ENCODE measurements at places on chromosomes 1 and 21.

- DNase-seq = no peak
Measured at GRCh38 chr1:118767971-118768370, 220.2 kb downstream of the TBX15 start.

GRCh38 chr1:218439541-218440295 is 94.6 kb downstream of the TGFB2 start:
- DNase-seq = no peak

- DNase-seq = no peak
Measured at GRCh38 chr1:208203127-208203847, 40.9 kb downstream of the PLXNA2 start.

DNA sequence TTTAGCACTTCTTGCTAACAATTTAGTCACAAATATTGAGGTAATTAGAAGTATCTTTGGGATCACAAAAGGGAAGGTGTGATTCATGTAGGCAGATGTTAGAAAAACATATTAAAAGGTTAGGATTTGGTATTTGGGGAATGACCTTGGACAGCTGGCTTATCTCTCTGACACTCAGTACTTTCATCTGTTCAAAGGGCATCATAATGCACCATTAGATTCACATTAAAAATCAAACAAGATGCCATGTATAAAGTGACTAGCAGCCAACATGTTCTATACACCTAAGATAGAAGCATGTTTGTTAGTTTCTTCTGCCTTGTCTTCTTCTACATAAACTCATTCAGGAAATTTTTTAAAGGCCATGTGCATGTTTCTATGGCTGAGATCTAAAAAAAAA is 56.5 kb upstream of the ESRRG start:
- DNase-seq = no peak

GRCh38 chr1:18211764-18212163 is 104.2 kb downstream of the IGSF21 start:
- no peak for DNase-seq

DNA sequence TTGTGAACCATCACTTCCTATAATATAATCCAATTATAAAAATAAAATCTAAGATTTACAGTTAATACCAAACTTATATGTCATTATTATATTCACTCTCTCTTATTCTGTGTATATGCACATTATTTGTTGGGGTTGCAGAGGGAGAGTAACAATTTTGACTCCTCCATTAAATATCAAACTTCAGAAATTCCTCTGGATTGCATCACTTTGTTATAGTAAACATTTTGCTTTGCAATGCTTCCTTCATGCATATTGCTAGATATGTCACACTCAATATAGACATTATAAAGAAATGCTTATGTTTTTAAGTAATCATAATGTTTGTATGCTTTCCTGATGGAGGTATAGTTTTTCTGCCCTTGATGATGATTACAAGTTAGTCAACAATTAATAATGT is 999.0 kb upstream of the ADGRL2 start:
- DNase-seq = no peak

GRCh38 chr1:176517484-176517883 is 54.5 kb downstream of the PAPPA2 start:
- no peak for DNase-seq

- peak; percentile 45 for DNase-seq
Measured at GRCh38 chr1:111989531-111990025, at the start of gene KCND3. KCND3 (minus strand) TSS chr1:111989668.

DNA sequence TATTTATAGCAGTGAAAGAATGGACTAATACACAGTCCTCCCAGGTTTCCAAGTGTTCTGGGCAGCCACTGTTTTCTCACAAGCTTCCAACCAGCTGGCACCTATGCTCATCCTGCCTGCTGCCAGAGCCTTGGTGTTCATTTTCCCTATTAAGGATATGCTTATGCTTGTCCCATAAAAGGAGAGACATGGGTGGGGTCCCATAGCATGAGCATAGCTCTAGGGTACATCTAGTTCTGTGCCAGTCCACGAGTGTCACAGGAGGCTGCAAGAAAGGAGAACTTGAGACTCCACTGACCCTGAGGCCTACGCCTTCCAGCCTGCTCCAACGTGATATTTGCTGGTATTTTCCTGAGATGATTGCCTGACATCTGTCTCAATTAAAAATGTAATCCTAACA is 192.4 kb upstream of the PTGFR start:
- no peak for DNase-seq

DNA sequence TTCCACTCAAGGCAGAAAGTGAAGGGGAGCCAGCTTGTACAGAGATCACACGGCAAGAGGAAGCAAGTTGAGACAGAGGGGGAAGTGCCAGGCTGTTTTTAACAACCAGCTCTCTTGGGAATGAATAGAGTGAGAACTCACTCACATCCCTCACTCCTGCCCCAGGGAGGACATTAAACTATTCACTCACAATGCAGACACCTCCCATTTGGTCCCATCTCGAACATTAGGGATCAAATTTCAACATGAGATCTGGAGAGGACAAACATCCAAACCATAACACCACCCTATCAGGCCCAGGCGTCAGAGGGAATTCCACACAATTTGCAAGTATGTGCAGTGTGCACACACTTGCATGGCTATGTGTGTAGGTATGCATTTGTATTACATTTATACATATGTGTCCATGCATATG is 62.7 kb downstream of the DMAP1 start:
- DNase-seq = no peak

GRCh38 chr1:147494998-147495580 is 46.2 kb upstream of the BCL9 start:
- DNase-seq = peak; percentile 84

DNA sequence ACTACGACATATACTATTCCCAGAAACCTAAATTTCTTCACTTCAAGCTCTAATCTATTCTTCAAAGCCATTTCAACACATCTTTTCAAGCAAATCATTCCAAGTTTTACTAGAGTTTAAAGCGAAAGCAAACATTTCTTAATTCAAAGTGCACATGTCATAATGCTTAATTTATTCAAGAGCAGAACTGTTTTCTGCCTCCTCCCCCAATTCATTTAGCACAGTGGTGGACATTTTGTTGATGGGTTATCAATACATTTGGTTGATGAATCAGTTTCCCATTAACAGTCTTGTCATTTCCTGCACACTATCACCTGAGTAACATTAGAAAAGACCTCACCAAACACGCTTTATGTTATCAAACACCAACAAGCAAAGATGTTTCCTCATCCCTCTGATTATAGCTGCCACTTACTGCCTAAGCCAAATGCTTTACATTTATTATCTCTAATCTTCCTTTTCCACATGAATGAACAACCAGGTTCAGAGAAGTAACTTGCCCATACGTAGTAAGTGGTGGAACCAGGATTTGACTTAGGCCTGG is 2.0 kb downstream of the SRSF4 start:
- no peak for DNase-seq

DNA sequence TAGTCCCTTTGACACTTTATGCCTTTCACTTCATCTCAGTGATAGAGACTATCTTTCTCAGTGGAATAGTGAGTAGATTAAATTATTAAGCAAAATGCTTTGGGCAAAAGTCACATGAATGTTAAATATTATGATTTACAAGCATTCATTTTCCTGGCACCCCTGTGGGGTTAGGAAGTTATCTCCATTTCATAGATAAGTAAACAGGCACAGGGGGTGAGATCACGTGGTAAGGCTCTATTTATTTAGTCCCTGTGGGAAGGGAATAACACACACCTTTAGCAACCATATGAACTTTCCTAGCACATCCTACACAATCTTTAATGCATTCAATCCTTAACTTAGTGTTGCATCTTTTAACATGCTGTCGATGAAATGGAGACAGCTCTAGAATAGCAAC is 12.3 kb downstream of the PSMB2 start:
- no peak for DNase-seq

- DNase-seq = no peak
Measured at GRCh38 chr1:61579802-61580201, 145.1 kb downstream of the TM2D1 start.

- no peak for DNase-seq
Measured at GRCh38 chr1:234841710-234842231, 231.8 kb upstream of the IRF2BP2 start.

GRCh38 chr1:99980928-99981327 is 11.1 kb downstream of the SLC35A3 start:
- no peak for DNase-seq

GRCh38 chr21:34635307-34635706 is 20.4 kb upstream of the RCAN1 start:
- DNase-seq = peak; percentile 27

- no peak for DNase-seq
Measured at GRCh38 chr1:89310976-89311375, 38.3 kb upstream of the GBP5 start.

- peak; percentile 38 for DNase-seq
Measured at GRCh38 chr1:151612501-151613281, 841 bp downstream of the SNX27 start.

GRCh38 chr1:87820668-87821334 is 492.1 kb downstream of the LMO4 start:
- no peak for DNase-seq

All from BE2C (cell line).